A549 treated with DMSO at 1 μM for 4 hours (cell line): ENCODE measurements at places on chromosomes 11 and 22. TPM values are rescaled to one million over a fixed set of nuclear protein-coding genes. Genes with fewer than 3 reads are reported as not detected.

GDPD4 gene
- total RNA-seq = not detected in 5 replicates

SLC22A6 gene
- not detected in 5 replicates for total RNA-seq

OR8D1 gene
- total RNA-seq = not detected in 5 replicates

P2RY6 gene
- total RNA-seq = 9.4 to 18.6 TPM (median 13.2 TPM) in 5 replicates

CDCA5 gene
- 60.5 to 75.2 TPM (median 71.6 TPM) in 5 replicates for total RNA-seq

AMPD3 gene
- total RNA-seq = 8.5 to 11.1 TPM (median 9.1 TPM) in 5 replicates

GAL3ST1 gene
- total RNA-seq = 6.6 to 9.7 TPM (median 8.0 TPM) in 5 replicates

LYVE1 gene
- total RNA-seq = 0.03 to 0.17 TPM (median 0.05 TPM) in 3 of 5 replicates, not detected in the others

OR5A1 gene
- not detected in 5 replicates for total RNA-seq

NELL1 gene
- total RNA-seq = not detected in 5 replicates

BEST1 gene
- 2.2 to 7.4 TPM (median 4.6 TPM) in 5 replicates for total RNA-seq

LRP4 gene
- 8.2 to 8.8 TPM (median 8.3 TPM) in 5 replicates for total RNA-seq

RRP8 gene
- total RNA-seq = 27.9 to 37.6 TPM (median 34.3 TPM) in 5 replicates

KAT5 gene
- 44.8 to 54.2 TPM (median 47.0 TPM) in 5 replicates for total RNA-seq

PKP3 gene
- 31.8 to 41.0 TPM (median 36.8 TPM) in 5 replicates for total RNA-seq

SLC5A4 gene
- total RNA-seq = not detected in 5 replicates

TTC9C gene
- 25.6 to 36.9 TPM (median 35.6 TPM) in 5 replicates for total RNA-seq

TRIM64 gene
- not detected in 5 replicates for total RNA-seq

TEX12 gene
- total RNA-seq = not detected in 5 replicates

CCDC116 gene
- total RNA-seq = 0.05 to 0.06 TPM (median 0.05 TPM) in 3 of 5 replicates, not detected in the others

WNT11 gene
- 0.88 to 1.4 TPM (median 1.2 TPM) in 5 replicates for total RNA-seq

FBLN1 gene
- total RNA-seq = 38.9 to 48.7 TPM (median 46.3 TPM) in 5 replicates

TPBGL gene
- total RNA-seq = 0.21 to 0.35 TPM (median 0.24 TPM) in 5 replicates

SCN4B gene
- total RNA-seq = 0.02 to 0.06 TPM (median 0.05 TPM) in 5 replicates

TBX1 gene
- total RNA-seq = 2.9 to 4.9 TPM (median 3.4 TPM) in 5 replicates

SPON1 gene
- total RNA-seq = not detected in 5 replicates

IL17REL gene
- 0.03 to 0.04 TPM (median 0.03 TPM) in 3 of 5 replicates, not detected in the others for total RNA-seq

HEPN1 gene
- not detected in 5 replicates for total RNA-seq

IL10RA gene
- 0.07 to 0.34 TPM (median 0.18 TPM) in 4 of 5 replicates, not detected in the other for total RNA-seq

KRTAP5-8 gene
- not detected in 5 replicates for total RNA-seq

ADAMTS8 gene
- total RNA-seq = 0.35 to 0.69 TPM (median 0.53 TPM) in 5 replicates

RABL2B gene
- 14.9 to 22.7 TPM (median 21.8 TPM) in 5 replicates for total RNA-seq
